ENCODE measurements at places on chromosomes 12 and 14.
A peak's percentile ranks its signal among the peaks of the same experiment; 100 is the strongest.

DNA sequence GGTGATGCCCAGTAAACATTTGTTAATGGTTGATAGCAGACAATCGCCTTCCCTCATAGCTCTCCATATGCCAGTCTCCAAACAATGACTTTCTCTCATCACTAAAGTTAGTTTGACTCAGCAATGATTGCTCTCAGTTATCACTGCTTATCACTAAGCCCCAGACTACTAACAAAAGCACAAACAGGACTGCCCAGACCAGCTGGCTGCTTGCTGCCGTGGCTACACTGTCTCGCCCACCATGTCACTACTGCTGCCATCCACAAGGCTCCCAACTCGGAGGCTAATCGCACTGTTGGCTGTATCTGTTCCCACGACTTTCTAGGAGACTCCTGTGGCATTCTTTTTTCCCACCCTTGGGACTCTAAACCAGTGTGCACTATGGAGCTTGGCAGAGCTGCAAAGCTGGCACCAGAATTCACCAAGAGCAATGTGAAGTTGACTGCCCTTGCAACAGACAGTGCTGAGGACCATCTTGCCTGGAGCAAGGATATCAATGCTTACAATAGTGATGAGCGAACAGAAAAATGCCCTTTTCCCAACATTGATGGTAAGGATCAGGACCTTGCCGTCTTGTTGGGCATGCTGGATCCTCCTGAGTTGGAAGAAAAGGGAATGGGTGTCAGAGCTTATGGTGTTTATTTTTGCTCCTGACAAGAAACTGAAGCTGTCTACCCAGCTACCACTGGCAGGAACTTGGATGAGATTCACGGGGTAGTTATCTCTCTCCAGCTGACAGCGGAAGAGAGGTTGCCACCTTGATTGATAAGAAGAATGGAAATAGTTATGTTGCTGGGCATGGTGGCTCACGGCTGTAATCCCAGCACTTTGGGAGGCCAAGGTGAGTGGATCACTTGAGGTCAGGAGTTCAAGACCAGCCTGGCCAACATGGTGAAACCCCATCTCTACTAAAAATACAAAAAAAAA lies 27.1 kb upstream of the NR2C1 start:
- DNase-seq: no peak

DNA sequence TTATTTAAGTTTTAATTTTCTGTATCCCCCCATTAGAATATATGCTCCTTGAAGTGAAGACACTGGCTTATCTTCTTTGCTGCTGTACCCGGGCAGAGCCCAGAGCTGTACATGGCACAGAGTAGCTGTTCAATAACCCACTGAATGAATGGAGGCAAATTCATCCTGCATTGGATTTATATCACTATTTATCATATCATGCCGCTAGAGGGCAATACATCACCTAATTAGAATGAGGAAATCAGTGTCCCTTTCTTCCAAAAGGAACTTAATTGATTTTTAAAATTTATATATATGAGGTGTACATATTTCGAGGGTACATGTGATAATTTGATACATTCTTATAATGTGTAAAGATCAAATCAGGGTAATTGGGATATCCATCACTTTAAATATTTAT lies 89.2 kb upstream of the TMEM260 start:
- no peak for DNase-seq

DNA sequence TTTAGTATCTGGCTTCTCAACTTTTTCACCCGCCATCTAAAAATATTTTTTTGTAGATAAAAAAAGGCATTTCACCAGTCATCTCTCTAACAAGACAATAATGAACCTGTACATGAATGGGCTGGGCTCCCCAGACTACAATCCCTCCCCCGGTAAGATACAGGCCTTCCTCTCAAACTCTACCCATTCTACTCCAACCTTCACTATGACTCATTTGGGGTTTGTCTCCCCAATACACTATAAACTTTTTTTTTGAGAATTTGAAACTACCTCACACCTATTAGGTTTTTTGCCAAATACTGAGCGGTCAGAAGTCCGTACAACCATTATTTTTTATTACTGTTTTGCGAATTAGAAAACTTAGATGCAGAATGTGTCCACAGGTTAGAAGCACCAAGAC lies 784 bp downstream of the RPL6 start:
- no peak for DNase-seq

GRCh38 chr12:105696-106095 lies 39.1 kb downstream of the IQSEC3 start:
- DNase-seq: no peak

DNA sequence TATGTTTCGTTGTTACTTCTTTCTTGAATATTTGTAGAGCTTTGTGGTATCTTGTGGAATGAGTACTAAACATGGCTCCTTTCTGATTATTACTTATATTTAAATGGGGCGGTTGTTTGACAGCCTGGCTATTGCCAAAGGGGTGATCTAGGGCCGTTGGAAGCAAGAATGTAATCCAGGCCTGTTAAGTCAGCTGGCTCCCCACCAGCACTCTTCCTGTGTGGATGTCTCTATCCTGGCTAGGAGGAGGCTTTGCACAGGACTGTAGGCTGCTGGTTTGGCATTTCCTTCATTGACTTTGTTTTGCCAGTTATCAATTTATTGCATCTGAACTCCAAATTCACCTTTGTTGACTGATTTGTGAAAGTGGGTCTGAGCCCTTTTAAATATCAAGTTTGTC lies 5.6 kb downstream of the FAM234B start:
- DNase-seq: no peak

- no peak for DNase-seq
Observed at GRCh38 chr14:28130610-28131284, 635.8 kb upstream of the FOXG1 start.

- DNase-seq: no peak
Observed at GRCh38 chr12:10802587-10802986, at the start of gene TAS2R7. TAS2R7 (minus strand) TSS chr12:10802627; CDS start chr12:10802570, 57 bp downstream.

DNA sequence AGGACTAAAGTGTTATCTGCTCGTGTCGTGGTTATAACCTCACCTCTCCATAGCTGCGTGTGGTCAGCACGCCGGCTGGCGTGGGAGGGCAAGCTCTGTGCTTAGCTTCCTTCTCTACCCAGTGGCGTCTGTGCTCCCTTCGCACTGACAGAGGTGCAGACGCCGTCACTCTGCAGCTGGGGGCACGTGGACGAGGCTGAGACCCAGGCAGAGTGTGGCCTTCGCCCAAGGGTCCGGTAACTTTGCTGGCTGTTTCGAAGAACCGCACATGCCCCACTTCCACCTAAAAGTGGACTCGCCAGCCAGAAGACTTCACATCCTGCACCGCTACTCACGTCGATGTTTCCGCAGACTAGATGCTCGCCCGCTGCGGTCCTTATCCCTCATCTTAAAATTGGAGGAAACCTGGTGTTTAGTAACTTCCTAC lies 35.9 kb upstream of the DYNC1H1 start:
- DNase-seq: no peak

DNA sequence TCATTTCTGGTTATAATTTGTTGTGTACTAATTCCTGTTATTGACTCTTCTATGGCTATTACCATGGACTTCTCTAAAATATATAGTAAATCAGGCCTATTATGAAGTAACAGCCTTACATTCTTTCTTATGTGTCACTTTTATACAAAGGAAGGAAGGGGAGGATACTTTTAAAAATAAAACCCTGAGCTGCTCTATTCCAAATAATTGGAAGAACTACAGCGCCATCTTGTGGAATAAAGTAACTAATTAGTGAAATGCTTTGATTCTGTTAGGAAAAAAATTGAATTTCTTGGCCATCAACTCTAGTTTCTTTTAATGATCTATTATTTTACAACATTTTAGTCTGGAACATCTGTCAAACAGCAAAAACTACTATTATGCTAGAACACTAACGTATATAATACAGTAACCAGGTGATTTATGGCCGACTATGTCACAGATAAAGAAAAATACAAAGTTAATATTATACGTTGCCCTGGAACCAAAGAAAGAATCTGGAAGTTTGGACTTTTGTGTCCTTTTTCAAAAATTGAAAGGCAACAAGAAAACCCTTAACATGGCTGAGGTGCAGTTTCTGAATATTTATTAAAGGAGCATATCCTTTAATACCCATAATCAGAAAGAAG lies 55.0 kb upstream of the NELL2 start:
- peak; percentile 37 for DNase-seq

DNA sequence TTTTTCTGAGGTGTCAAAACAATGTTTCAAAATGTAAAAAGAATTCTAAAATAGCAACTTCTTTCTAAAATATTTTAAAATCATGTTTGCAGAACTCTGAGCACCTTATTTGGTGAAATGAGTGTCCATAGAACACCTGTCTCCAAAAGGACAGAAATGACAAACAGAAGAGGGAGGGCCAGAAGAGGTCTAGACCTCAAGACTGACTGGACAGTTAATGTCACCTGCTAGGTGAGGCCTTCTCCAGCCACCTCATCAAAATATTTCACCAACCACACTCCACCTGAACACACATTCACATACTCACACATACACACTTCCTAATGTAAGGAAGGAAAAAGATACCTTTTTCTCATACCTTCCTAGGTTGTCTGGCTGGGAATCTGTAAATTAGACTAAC lies 147.8 kb upstream of the PLEKHA5 start:
- no peak for DNase-seq

- DNase-seq: no peak
Observed at GRCh38 chr12:7374423-7375144, 69.4 kb downstream of the CD163L1 start.

DNA sequence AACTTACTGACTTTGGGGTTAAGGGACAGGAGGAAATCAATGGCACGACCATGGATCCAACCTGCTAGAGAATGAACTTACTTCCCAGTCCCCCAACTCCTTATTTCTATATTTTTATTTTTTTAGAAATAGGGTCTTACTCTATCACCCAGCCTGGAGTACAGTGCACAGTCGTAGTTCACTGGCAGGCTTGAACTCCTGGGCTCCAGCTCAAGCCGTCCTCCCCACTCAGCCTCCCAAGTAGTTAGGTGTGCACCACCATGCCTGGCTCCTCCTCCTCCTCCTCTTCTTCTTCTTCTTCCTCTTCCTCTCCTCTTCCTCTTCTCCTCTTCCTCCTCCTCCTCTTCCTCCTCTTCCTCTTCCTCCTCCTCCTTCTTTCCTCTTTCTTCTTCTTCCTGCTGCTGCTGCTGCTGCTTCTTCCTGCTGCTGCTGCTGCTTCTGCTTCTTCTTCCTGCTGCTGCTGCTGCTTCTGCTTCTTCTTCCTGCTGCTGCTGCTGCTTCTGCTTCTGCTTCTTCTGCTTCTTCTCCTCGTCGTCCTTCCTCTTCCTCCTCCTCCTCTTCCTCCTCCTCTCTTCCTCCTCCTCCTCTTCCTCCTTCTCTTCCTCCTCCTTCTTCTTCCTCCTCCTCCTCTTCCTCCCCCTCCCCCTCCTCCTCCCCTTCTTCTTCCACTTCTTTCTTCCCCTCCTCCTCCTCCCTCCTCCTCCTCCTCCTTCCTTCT lies 390.1 kb upstream of the RGS6 start:
- DNase-seq: no peak

- no peak for DNase-seq
Observed at GRCh38 chr12:33830070-33830469, 192.2 kb upstream of the ALG10 start.

- DNase-seq: no peak
Observed at GRCh38 chr12:34119366-34119765, 97.1 kb downstream of the ALG10 start.

GRCh38 chr12:18811273-18811672 lies 73.4 kb downstream of the CAPZA3 start:
- DNase-seq: no peak

DNA sequence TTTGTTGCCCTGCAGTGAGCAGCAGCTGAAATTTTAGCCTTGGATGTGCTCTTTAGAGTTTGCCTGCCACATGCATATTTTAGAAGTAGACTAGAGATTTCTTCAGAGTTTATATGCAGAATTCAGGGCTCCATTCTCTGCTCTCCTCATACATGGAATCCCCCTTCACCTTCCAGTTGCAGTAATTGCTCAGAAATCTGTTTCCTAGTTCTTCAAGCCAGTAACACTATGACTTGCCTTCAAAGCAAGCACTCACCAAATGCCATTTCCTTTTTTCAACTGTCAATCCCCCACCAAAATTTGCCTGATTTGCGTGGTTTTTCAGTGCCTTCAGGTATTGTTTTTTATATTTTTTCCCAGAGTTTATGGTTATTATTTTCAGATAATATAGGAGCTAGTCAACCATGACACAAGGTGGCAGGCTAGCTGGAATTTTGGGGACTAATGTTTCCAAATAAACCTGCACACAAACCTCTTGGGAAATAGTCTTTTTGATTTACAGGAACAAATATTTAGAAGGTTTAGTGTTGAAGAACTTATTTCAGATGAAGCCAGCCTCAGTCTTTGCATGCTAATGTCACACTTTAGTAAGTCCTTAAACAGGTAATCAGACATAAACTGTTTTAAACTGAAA lies 79.2 kb downstream of the ASCL1 start:
- no peak for DNase-seq

GRCh38 chr14:30142216-30142615 lies 214.6 kb upstream of the PRKD1 start:
- no peak for DNase-seq

DNA sequence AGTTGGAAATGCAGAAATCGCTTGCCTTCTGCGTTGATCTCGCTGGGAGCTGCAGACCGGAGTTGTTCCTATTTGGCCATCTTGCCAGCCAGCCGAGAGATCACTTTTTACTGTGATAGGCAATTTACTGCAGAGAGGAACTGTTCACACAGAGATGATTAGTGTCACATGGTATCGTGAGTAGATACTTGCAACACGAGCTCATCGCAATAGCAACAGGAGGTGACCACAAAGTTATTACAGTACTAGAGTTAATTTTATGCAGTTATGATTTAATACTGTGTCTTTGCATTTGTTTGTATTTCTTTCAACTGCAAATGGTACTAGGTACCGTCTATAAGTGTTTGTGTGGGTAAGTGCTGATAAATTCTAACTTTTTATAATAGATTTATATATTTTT lies 27.8 kb downstream of the NOPCHAP1 start:
- no peak for DNase-seq

DNA sequence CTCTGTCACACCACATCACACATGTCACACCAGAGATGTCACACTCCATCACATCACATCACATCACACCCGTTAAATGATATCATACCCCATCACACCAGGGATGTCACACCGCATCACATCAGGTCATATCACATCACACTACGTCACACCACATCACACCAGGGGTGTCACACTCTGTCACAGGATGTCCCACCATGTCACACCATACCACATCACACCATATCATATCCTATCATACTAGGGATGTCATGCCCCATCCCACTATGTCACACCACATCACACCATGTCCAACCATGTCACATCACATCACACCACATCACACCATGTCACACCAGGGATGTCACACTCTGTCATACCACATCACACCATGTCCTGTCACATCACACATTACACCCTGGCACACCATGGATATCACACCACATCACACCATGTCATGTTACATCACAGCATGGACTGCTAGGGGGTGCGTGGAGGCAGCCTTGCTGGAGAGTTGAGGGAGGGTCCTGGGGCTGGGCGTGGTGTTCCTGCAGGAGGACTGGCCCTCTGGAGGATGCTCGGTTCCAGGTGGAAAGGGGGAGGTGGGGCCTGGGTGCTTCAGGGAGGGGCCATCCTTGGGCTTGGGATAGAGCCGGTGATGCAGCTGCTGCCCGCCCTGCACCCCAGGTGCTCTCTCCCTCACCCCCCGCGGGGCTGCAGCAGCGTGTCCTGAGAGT lies 134.6 kb downstream of the TMEM121 start:
- DNase-seq: no peak

GRCh38 chr14:61176686-61177085 lies 104.5 kb downstream of the TMEM30B start:
- no peak for DNase-seq

All from activated CD4-positive, alpha-beta T cell treated with anti-CD3 and anti-CD28 coated beads, Interleukin-2, amount 50 U/mL, for 24 hours (primary cell).